ENCODE measurements at places on chromosomes 3 and 15.
A peak's percentile ranks its signal among the peaks of the same experiment; 100 is the strongest.

GRCh38 chr15:30929064-30929669 is 25.5 kb downstream of the FAN1 start:
- no peak for DNase-seq

GRCh38 chr3:22147161-22147560 is 396.2 kb upstream of the ZNF385D start:
- DNase-seq: no peak

- peak; percentile 81 for DNase-seq
Observed at GRCh38 chr3:195154793-195155535, 116.0 kb downstream of the XXYLT1 start.

DNA sequence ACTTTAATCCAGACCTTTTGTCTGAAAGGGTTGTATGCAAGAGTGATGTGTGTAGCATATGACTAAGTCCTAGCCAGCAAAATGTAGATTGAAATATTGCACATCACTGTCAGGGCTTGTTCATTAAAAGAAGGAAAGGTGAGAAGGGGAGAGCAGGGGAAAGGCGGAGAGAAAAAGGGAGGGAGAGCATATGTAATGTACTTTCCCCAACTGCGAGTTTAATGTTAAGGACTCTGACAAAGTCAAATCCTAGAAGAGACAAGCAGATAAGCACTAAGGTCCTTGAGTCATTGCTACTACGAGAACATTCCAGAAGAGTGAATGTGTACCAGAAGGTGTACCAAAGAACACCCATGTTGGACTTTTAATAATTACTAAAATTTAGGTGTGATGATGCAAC is 1336.7 kb downstream of the NSUN3 start:
- peak; percentile 4 for DNase-seq

DNA sequence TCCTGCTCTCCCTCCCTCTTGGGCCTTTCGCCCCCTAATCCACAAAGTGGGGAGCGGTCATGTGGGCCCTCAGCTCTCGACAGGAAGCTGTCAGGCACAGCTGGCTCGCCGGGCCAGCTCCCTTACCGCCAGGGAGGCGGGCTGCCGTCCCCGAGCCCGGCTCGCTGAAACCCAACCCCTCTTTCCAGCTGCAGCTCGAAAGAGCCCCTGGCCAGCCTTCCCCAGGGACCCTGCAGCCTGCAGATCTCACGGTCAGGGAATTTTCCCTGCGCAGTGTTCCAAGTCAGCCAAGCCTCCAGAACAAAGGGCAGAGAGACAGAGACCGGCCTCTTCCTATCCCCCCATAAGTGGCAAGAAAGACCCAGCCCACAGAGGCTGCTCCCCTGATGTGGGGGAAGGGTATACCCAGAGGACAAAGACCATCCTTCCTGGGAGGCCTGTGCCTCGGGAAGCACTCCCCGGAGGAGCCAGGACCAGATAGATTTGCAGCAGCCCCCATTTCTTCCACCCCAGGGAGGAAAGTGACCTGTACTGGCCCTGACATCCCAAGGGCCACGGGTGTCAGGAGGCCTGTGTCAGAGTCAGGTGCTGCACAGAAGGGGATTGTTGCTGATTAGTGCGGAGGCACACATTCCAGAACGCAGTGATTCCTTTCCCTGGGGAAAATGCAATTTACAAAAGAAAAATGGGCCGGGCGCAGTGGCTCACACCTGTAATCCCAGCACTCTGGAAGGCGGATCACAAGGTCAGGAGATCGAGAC is 32.6 kb downstream of the MAGEF1 start:
- no peak for DNase-seq
